ENCODE measurements at places on chromosomes 6 and 20.

DNA sequence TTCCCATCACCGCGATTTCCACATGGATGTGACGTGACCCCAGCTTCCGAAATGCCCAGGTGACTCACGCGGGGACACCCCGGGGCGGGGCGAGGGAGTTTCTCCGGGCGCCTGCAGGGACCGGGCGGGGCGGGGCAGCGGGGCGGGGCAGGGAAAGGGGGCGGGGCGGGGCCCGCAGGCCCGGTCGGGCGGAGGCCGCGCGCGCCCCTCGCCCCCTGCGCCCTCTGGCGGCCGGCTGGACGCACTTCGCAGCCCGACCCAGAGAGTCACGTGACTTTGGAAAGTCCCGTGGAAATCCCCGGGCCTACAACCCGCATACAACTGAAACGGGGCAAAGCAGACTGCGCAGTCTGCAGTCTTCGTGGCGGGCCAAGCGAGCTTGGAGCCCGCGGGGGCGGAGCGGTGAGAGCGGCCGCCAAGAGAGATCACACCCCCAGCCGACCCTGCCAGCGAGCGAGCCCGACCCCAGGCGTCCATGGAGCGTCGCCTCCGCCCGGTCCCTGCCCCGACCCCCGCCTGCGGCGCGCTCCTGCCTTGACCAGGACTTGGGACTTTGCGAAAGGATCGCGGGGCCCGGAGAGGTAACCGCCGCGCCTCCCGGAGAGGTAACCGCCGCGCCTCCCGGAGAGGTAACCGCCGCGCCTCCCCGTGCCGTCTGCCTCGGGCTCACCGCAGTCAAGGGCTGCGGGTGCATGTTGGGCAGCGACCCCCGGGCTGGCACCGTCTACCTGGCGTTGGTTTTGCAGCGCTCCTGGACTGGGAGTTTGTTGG lies at the start of gene TNFAIP3:
Gene TNFAIP3, plus strand, starts transcription at position 346 of the 771 bp plus-strand sequence. CDS start 3,969 bp downstream, outside the sequence.
- H3K4me1 ChIP-seq, result peaks cover 30% of the 10 kb centered on the region
- H3K4me3 ChIP-seq, result peak within 1 kb of the TSS; percentile 100
- peak within 1 kb of the TSS; percentile 99 for H3K27ac ChIP-seq
- DNase-seq, result peak; percentile 93

DNA sequence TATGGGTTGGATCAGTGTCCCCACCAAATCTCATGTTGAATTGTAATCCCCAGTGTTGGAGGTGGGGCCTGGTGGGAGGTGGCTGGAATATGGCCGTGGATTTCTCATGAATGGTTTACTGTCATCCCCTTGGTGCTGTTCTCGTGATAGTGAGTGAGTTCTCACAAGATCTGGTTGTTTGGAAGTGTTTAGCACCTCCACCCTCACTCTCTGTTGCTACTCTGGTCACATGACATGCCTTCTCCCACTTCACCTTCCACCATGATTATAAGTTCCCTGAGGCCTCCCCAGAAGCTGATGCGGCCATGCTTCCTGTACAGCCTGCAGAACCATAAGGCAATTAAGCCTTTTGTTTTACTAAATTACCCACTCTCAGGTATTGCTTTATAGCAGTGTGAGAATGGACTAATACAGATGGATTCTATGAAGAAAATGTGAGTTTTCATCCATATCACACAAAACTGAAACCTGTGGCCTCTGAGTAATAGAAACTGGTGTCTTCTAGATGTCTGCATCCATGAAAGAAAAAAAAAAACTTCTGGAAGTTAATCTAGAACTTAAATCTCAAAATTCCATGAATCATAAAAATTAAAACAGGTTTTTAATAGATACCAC lies 39.3 kb downstream of the MBOAT1 start:
- no peak overlapping the region for H3K4me3 ChIP-seq
- no peak for DNase-seq
- H3K27ac ChIP-seq, result no peak overlapping the region
- H3K4me1 ChIP-seq, result peaks cover 17% of the 10 kb centered on the region

DNA sequence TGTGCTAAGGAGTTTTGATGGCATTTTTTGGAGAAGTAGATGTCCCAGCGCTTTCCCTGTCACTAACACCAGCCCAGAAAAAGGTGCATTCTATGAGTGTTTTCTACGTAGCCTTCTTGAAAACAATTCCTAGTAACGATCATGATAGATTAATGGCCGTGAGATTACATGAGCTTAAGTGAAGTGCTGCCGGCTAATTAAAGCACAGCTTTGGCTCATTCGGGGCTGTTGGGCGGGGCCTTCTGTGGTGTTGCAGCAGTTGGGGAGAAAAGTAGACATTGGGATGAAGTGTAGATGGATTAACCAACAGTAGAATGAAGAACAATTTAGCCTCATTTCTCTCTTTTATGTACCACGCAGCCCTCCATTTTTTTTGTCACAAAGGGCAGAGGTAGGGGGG lies 20.8 kb upstream of the TRAF3IP2 start:
- no peaks in the 10 kb centered on the region for H3K27me3 ChIP-seq
- DNase-seq, result no peak
- no peaks in the 10 kb centered on the region for H3K4me1 ChIP-seq
- no peaks in the 10 kb centered on the region for H3K36me3 ChIP-seq
- H3K27ac ChIP-seq, result no peak overlapping the region

DNA sequence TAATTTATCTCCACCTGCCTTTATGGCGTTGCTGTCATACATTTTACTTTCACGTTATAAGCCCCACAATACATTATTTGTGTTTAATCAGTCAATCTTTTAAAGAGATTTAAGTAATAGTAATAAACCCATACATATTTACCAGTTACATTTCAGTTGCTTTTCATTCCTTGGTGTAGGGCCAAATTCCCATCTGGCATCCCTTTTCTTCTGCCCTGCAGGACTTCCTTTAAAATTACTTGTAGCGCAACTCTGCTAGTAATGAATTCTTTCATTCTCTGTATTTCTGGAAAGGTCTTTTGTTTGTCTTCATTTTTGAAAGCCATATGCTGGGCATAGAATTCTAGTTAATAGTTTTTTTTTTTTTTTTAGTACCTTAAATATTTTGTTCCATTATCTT lies 24.9 kb downstream of the ZNF334 start:
- H3K36me3 ChIP-seq, result no peaks in the 10 kb centered on the region
- DNase-seq, result no peak
- H3K4me1 ChIP-seq, result no peaks in the 10 kb centered on the region
- no peak overlapping the region for H3K4me3 ChIP-seq
- no peaks in the 10 kb centered on the region for H3K27me3 ChIP-seq
- H3K27ac ChIP-seq, result no peak overlapping the region
